Renal pelvis (tissue), 12 donors: ENCODE measurements at places on chromosomes 7 and 10. TPM values are rescaled to one million over a fixed set of nuclear protein-coding genes. Genes with fewer than 3 reads are reported as not detected.

- no peak for DNase-seq
Observed at GRCh38 chr7:134029743-134030142, 97.4 kb upstream of the LRGUK start.

DNA sequence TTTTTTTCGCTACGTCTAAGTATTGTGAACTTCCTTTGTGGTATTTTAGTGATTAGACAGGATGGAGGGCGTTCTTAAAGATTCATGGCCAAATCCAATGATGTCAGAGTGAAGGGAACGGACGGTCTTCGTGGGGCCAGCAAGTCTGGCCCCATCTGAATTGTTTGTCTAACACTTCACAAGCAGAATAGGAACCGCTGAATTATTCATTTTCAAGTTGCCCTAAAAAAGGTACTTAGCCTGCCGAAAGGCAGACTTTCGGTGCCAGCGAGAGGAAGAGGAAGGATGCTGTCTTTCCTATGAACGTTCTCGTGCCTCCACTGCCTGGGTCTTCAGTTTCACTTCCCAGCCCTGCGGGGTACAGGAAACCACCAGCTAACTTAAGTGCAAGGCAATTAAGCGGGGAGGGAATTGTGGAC is 145.7 kb upstream of the SH2B2 start:
- DNase-seq, result no peak

DNA sequence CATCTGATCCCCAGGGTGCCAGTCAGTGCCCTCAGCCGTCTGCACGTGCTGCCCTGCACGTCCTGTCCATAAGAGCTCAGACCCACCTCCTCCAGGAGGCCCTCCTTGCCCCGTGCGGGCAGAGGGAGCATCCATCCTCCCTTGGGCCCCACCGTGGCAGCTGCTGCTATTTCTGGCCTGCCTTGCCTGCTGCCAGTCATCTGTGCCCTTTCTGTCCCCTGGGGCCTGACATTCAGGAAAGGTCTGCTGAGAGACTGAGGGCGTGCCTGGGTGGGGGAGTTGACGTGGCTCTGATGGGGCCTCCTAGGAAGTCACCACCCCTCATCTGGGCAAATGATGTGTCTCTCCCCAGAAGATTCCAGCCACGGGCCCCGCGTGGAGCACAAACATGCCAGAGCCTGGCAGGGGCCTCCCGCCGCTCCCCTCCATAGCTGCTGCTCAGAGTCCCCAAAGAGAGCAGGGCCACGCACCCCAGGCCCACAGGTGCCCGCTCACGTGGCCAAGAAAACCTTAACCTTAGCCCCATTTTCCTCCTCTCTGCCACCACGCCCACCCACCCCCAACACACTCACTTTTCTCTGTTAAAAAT is 21.8 kb downstream of the DPYSL4 start:
- no peak for DNase-seq

DNA sequence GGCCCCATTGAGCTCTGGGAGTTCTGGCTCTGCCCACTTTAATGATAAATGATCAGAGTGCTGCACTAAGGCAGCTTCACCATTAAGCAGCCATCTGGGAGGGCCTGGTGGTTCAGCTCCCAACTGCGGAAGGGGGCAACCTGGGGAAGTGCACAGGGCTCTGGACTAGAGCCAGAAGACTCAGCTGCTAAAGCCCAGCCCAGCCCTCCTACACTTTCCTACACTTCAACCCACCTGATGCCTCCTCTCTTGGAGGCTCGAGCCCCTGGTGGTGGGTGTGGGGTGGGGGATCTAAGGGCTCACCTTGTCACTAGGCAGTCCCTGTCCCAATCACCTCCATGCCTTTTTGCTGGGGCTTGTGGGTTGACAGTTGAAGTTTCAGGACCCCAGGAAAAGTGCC is 60.6 kb upstream of the ANTXRL start:
- no peak for DNase-seq

- no peak for DNase-seq
Observed at GRCh38 chr10:45380903-45381620, 7.0 kb downstream of the ALOX5 start.

GRCh38 chr10:77197544-77197943 is 440.1 kb downstream of the KCNMA1 start:
- DNase-seq, result no peak

DNA sequence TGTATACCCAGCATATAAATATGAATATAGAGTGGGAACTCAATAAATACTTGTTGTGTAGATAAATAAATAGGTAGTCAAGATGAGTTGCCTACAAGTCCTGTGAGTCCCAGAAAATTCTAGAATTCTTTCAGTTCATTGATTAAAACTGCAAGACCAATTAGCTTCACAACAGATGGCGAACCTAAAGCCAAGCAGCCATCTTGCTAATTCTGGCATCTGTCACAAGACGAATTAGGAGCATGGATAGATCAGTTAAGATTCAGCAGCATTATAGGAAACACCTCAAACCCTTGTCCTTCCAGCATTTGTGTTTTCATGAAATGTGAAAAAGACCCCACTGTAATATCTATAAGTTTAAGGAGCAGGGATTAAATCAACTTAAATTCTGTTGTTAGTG is 552.7 kb downstream of the MAGI2 start:
- no peak for DNase-seq

DNA sequence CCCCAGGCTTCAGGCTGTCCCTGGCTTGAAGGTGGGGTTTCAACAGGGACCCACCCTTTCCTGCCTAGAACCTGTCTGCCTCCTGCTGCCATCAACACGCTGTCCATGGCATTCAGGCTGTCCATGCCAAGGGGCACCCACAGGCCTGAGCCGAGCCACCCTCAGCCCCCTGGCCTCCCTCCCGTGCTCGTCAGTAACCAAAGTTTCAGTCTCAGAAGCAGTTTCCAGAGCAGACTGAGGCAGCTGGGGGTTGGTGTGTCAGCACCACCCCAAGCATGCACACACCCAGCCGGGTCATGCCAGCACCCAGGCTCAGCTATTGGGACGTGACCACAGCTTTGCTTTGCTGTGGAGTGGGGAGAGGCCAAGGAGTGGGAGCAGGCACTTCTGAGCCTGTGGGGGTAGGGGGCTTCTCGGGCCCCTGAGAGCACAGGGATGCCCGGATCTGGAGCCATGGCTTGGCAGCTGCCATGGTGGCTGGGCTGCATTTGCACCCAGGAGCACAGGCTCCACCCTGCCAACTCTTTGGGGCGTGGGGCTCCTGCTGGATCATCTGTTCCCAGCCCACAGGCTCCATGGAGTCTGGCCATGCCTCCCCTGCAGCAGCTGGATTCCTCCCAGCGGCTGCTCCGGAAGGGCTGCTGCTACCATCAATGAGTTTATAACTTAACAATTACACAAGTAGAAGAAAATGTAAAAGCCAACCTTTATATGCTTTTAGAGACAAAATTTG is 314.5 kb upstream of the SEMA3C start:
- no peak for DNase-seq

DNA sequence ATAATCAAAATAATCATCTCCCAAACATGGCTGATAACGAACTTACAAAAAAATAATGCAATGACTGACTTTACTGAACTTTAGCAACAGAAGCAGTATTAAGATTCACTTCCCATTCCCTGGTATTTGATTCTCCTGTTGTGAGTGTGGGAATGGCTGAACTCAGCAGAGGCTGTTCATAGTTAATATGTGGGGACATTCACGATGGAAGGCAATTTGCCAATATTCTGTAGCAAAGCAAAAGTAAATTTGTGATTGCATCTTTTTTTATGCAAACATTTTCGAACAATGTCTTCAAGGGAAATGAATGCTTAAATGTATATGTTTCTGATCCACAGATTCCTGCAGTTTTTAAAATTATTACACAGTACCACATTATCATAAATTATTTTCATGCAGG is 431.7 kb upstream of the KLF6 start:
- DNase-seq, result no peak

GRCh38 chr10:124560377-124561105 is 98.9 kb downstream of the LHPP start:
- peak; percentile 52 for DNase-seq

- DNase-seq, result no peak
Observed at GRCh38 chr10:117534321-117535297, 7.9 kb upstream of the EMX2 start.

DNA sequence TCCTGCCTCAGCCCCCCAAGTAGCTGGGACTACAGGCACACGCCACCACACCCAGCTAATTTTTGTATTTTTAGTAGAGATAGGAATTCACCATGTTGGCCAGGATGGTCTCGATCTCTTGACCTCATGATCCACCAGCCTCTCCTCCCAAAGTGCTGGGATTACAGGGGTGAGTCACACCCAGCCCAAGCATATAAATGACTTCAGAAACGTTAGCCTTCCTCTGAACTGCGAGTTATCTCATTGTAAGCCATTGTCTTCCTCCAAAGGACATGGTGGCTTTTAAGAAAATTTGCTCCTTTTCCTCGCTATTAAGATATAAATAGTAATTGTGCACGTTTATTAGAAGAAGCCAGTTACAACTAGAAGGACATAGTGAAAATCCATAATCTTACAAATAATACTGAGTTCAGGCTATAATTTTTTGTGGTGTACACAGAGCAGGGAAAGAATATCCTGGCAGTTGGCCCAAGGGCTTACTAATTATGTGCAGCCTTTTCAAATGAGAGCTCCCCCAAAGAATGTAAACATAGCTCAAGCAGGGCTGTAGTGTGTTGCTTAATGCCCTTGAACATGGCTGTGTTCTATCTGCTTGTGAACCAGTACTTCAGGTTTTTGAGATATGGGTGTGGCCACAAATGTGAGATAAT is 495.8 kb downstream of the PARD3 start:
- peak; percentile 63 for DNase-seq

GRCh38 chr10:119263951-119264617 is 56.7 kb downstream of the GRK5 start:
- DNase-seq, result no peak

GRCh38 chr7:7422641-7423040 is 113.0 kb downstream of the COL28A1 start:
- no peak for DNase-seq

- peak; percentile 69 for DNase-seq
Observed at GRCh38 chr7:121107923-121108498, 119.5 kb downstream of the CPED1 start.

DNA sequence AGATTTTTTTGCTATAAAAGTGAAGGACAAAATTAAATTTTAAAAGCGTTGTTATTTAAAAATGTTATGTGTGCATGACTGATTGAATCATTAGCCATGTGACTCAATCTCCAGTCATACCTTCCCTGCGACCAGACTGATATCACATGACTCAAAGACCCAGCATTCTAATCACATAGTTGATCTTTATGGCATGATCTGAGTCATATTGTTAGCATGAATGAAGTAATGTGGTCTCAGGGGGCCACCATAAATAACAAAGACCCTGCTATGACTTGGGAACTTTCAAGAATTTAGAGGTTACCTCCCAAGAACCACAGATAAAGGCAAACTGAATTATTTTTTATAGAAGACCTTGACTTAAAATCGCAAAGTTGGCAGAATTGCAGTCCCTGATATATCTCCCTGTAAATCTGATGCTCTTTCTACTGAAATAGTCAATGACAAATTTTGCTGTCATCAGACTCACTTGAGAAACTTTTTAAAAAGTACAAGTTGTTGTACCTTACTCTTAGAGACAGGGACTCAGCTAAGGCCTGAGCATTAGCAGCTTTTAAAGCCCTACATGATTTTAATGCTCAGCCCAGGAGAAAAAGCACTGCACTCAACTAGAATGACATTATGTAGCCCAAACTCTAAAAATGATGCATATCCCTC is 717.3 kb downstream of the XPNPEP1 start:
- DNase-seq, result no peak

DNA sequence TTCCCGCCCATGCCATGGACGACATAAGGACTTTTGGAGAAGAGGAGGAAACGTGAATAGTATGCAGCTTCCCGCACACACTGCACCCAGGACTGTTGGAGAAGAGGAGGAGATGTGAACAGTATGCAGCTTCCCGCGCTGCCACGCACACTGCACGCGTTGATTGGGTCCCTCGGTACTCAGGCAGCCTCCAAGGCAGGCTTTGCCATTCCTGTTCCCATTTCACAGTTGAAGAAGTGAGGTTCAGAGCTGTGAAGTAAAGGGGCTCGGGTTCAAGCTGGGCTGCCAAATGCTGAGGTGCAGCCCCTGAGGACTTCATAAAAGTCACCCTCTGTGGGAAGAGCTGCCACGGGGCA is 147.9 kb upstream of the FAM20C start:
- no peak for DNase-seq

- DNase-seq, result peak; percentile 27
Observed at GRCh38 chr7:114084472-114085312, 165.9 kb upstream of the PPP1R3A start.

GRCh38 chr10:89518108-89518507 is 17.3 kb downstream of the SLC16A12 start:
- no peak for DNase-seq

- no peak for DNase-seq
Observed at GRCh38 chr10:104250371-104250770, 4.3 kb upstream of the GSTO1 start.

DNA sequence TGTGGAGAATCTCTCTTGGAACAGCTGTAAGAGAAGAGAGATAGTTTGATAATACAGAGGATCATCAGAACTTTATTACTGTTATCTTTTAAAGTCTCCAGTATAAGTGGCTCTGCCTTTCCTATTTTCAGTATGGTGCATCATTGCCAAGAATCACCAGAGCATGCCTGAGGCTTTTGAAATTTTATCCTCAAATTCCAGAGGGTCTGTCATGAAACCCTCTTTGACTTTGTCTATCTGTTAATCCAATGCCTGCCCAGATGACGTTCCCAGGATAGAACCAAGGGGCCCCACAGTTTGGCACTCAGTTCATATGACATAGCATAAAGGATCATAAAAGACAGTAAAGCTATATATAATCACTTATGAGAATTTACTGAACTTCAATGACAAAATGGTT is 35.3 kb upstream of the SEMA3C start:
- no peak for DNase-seq

GRCh38 chr7:126303926-126304325 is 948.8 kb downstream of the GRM8 start:
- DNase-seq, result no peak

DNA sequence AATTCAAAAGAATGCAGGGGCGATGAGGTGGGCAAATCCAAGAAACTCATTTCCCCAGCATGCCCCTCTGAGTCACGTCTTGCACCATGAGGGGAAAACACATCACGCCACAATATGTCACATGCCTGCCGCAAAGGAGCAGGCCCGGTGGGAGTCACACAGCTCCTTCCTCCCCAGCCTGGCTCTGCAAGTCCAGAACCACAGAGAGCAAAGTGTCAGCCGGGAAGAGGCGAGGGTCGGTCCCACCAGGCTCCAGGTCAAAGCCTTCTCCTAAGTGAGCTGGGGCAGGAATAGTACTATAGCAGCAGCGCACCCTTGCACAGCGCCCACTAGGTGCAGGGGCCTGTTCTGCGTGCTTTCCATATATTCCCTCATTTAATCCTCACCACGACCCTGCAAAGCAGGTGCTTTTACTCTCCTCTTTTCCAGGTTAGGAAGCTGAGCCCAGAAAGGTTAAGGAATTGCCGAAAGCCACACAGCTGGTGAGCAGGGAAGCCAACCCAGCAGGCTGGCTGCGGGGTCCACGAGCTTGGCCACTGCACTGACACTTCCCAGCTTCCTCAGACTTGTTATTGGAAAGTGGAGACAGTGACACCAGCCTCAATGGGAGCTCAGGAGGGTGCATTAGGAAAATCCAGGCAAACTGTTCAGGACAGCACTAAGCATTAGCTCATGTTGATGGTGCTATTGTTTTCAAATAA is 94.0 kb upstream of the ZMIZ1 start:
- peak; percentile 38 for DNase-seq

DYDC1 gene
- polyA plus RNA-seq, result 0.23 TPM

GHITM gene
- polyA plus RNA-seq, result 165 TPM

ACHE gene
- polyA plus RNA-seq, result 5.9 TPM

DENND2A gene
- 32.9 TPM for polyA plus RNA-seq

CH25H gene
- polyA plus RNA-seq, result 0.21 TPM

KLF14 gene
- 0.74 TPM for polyA plus RNA-seq

RAMP3 gene
- polyA plus RNA-seq, result 8.6 TPM

C10orf105 gene
- 0.26 TPM for polyA plus RNA-seq

TRIM74 gene
- 3.1 TPM for polyA plus RNA-seq

ZNF862 gene
- polyA plus RNA-seq, result 17.9 TPM

SLC4A2 gene
- 120 TPM for polyA plus RNA-seq

C7orf57 gene
- polyA plus RNA-seq, result 1.1 TPM
